Naive thymus-derived CD4-positive, alpha-beta T cell (primary cell): ENCODE measurements at places on chromosomes 3 and 15. TPM values are rescaled to one million over a fixed set of nuclear protein-coding genes. Genes with fewer than 3 reads are reported as not detected.

GRCh38 chr3:180679178-180680096, at the start of gene CCDC39:
Gene CCDC39 (minus strand): TSS chr3:180679489. CDS start chr3:180679380, 109 bp downstream.
- DNase-seq = peak; percentile 42

DNA sequence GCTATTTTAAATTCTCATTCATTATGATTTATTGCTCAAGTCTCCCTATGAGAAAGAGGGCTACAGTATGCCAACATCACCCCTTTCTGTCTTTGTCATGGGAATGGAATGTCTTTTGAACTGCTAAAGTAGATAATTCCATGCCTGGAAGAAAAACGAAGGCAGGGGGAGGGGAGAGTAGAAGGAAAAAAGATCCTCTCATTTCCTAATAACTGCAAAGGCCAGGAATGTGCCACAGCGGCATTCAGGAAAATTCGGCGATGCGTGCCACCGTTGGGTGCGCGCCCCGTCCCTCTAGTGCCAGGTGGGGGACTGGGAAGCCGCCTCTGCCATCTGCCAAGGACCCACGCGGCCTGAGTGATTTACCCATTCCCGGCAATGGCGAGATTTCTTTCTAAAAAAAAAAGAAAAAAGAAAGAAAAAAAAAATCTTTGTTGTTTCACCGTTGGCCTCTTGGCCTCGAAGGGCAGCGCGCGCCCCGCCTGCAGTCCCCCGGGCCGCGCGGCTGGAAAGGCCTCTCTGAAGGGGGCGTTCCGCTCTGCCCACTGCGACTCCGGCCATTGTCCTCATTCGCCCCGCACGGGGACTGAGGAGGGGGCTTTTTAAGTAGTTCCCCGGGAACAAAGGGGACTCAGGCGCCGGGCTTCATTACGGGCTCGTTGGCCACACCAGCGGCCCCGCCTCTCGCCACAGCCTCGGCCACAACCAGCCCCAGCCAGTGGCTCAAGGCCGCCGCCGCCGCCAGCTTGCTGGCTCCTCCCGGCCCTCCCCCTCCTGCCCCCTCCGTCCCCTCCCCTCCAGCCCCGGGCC, 54.5 kb downstream of the CPN2 start:
- no peak for DNase-seq

Gene SLC12A1
- not detected for total RNA-seq

GRCh38 chr3:23000371-23000770, 202.8 kb upstream of the UBE2E2 start:
- DNase-seq = no peak

DNA sequence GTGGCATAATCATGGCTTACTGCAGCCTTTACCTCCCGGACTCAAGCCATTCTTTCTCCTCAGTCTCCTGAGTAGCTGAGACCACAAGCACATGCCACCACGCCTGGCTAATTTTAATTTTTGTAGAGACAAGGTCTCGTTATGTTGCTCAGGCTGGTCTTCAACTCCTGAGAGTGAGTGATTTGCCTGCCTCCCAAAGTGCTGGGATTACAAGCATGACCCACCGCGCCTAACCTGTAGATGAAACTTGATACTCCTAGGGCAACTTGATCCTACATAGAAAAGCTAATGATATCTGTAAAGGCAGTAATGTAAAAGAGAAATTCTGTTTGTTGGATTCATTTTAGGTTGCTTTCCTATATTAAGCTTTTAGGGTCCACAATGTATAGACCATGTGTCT, 391.9 kb upstream of the THRB start:
- no peak for DNase-seq

GRCh38 chr3:146133441-146133840, 27.5 kb downstream of the PLOD2 start:
- DNase-seq = no peak

GRCh38 chr15:70486451-70487386, 276.6 kb downstream of the UACA start:
- no peak for DNase-seq

GRCh38 chr15:27541581-27541980, 557.5 kb downstream of the OCA2 start:
- DNase-seq = no peak

DNA sequence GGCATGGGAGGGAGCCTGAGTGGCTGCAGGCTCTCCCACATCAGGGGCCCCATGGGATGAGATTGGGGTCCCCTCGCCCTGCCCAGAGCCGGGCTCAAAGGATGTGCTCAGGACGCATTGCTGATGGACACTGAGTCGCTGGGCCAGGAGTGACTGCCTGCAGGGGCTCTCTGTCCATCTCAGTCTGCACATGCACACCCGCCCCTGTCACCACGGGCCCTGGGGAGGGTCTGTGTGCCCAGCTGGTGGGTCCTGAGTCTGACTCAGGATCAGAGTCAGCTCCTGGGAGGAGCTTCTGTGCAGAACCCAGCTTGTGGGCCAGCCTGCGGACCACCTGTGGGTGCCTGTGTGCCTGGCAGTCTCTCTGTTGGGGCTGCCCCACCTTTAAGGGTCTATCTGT, 18.1 kb downstream of the STAB1 start:
- DNase-seq = no peak

DNA sequence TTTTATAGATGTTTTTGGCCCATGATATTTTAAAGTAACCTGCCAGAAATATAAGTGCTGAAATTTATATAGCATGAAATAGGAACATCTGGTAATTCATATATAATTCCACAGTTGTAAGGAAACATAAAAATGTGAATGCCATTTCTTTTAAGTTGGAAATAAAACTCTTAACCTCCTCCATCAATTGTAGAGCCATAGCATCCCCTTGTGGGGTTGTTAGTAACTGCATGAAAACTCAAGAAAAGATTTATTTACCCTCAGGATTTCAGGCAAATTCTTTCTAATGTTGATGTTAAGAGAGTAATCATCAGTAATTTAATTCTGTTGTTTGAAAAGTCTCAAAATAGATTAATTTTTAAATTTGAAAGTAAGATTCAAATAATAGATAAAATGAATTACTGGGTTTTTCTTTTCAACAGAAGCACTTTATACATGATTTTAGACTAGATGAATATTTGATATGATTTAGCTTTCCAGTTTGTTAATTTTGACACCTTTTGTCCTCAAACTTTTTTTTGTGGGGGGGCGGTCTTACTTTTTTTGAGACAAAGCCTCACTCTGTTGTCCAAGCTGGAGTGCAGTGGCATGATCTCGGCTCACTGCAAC, 74.7 kb downstream of the RASA2 start:
- peak; percentile 60 for DNase-seq

Gene MAP4
- total RNA-seq = 40.3 TPM

Gene RBMS3
- total RNA-seq = 4.4 and 4.9 TPM in 2 replicates

DNA sequence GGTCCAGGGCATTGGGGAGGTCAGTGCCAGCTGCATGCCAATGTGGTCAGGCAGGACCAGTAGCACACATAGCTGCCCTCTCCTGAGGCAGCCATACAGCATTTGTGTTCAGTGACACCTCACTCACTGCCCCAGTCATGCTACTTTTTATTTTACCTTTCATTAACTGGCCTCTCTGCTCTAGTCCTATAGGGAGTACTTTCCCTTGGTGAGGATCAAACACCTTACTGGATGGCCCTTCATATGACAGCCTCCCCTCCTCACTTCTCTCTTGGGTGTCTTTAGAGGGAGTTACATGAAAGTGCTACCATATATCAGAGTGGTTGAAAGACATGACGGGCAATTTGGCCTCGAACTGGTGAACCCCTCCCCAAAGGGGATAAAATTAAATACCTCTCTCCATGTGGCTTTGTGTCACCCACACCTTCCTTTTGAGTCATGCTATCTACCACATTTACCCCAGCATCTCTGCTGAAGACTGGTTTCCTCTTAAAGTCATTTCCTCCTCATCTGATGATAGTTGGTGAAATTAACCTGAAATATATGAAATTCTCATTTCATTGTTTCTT, 17.6 kb downstream of the RLBP1 start:
- DNase-seq = no peak

GRCh38 chr3:81908561-81908960, 147.1 kb upstream of the GBE1 start:
- no peak for DNase-seq

DNA sequence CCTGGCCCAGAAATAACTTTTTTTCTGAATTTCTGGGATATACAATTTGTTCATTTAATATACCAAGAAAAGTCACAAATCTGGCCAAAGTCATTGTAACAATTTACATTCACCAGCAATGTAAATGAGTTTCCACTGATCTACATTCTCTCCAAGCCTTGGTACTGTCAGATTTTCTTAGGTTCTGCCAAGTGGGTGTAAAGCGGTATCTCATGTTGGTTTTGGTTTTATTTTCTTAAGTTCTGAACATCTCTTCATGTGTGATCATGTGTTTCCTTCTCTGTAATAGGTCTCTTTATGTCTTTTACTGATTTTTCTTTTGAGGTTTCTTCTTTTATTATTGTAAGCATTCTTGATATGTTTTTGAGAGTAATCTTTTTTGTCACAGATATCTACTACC, 235.6 kb upstream of the COL8A1 start:
- no peak for DNase-seq

- DNase-seq = no peak
These were observed 146.4 kb downstream of the ROBO2 start for GRCh38 chr3:77186319-77186718.

Gene SETD5
- total RNA-seq = 157 TPM

Gene DYNLT2B
- 7.4 TPM for total RNA-seq

DNA sequence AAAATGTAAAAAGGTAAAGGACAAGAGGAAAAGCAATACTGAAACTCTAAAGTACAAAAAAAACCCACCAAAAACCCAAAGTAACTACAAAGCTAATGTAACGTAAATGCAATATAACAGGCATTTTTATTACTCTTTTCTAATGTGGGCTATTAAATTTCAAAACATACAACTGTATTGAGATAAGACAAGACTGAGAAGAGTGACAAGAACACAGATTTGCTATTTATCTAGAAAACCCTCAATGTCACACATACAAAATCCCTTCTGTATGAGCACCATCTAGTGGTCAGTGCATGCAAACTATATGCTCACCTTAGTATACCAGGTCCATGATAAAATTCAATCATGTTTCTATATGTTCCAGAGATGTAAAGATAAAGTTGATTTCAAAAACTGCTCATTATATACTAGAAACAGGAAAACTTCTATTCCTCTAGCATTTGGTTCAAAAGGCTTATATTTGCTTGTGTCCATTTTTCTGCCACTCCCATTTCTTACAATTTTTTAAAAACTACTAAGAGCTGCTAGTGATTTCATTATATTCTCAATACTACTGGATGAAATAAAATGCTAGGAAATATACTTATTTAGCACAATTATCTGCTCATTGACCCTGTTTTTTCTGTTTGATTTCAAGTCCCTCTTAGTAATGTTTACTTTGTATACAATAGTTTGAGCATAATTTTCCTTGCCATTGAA, 111.4 kb downstream of the DLG1 start:
- peak; percentile 49 for DNase-seq

Gene DAZL
- not detected for total RNA-seq

Gene EXD1
- not detected for total RNA-seq

- no peak for DNase-seq
These were observed 19.5 kb upstream of the P4HTM start for GRCh38 chr3:48970586-48970985.

- no peak for DNase-seq
These were observed 86.5 kb upstream of the PRR23E start for GRCh38 chr3:127106456-127106855.

Gene TMED3
- total RNA-seq = 21.4 TPM

DNA sequence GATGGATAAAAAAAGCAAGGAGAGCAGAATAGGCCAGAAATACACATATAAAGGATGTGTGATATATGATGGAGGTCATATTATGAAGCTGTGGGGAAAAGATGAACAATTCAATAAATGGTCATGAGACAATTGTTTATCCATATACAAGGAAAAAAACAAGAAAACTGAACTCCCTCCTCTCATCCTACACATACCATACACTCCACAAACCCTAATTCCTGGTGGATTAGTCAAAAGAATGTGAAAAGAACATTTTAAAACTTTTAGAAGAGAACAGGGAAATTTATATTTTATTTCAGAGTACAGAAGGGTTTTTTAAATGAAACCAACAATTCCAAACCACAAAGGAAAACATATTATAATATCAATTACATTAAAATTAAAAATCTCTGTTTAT, 34.5 kb upstream of the NR2E3 start:
- DNase-seq = no peak

- DNase-seq = no peak
These were observed 102.1 kb upstream of the ARPP21 start for GRCh38 chr3:35537265-35537664.

GRCh38 chr15:91271565-91272153, 171.6 kb downstream of the SV2B start:
- DNase-seq = peak; percentile 34

Gene ABTB1
- total RNA-seq = 115 TPM

DNA sequence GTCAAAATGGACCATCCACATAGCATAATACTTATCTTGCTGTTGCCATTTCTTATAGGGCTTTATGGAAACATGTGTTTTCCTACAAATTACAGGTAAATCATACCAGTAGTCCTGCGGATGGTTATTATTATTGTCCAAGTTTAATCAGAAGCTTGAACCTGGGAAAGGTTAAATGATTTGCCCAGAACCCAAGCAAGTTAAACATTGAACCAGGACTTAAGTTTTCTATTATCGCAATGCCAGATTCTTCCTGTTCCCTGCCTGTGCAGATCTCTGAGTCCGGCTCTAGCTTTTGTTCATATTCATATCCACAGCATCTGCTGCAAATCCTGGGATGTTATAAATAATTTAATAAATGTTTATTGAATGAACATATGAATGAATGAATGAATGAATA, 12.5 kb downstream of the LPP start:
- DNase-seq = no peak

Gene SLC22A14
- not detected for total RNA-seq

GRCh38 chr15:74314795-74315438, 52.5 kb downstream of the CYP11A1 start:
- DNase-seq = no peak

DNA sequence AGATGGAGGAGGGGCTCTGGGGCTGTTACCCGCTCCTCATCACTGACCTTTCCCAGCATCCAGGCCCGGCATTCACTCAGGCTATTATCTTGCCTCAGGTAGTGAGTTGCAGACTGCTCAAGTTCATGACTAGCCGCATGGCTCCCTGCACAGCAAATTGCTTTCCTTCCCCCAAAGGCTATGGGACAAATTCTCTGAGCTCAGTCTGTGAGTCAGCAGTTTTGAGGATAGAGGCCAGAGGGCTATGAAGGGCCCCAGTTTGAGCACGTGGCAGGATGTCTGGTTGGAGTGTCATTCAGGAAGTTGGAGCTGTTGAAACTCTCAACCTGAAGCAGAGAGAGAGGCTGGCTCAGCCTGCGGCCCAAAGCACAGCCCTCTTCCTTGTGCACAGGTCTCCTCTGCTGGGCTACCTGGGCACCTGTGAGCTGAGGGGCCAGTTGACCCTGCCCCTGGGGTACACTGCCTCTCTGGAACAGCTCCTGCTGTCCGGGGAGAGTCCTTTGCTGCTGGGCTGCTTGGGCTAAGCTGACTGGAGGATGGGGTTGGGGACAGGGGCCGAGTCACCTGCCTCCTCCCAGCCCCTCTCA, 7.9 kb downstream of the FAH start:
- no peak for DNase-seq

DNA sequence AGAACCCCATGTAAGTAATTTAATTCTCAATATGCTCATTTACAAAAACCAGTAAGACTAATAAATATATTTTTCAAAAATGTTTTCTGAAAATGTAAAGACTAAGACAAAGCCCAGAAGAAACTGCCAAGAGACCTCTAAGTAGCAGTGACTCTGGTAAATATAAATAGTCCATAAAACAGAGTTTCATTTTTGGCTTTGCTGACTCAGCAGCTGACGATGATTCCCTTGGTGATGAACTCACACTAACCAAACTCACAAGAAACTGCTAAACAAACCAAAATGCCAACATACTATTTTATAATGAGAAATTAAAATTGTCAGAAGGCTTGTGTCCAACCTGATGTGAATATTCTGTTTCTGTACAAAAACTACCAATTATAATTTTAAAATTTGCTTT, 31.5 kb upstream of the IMPG2 start:
- DNase-seq = no peak

Gene EOGT
- 10.1 TPM for total RNA-seq
